ENCODE measurements at places on chromosomes 11 and 22.

GRCh38 chr11:13152264-13152663 is 125.3 kb upstream of the BMAL1 start:
- DNase-seq, result no peak

GRCh38 chr11:932435-932834 is 6.8 kb downstream of the AP2A2 start:
- no peak for DNase-seq

DNA sequence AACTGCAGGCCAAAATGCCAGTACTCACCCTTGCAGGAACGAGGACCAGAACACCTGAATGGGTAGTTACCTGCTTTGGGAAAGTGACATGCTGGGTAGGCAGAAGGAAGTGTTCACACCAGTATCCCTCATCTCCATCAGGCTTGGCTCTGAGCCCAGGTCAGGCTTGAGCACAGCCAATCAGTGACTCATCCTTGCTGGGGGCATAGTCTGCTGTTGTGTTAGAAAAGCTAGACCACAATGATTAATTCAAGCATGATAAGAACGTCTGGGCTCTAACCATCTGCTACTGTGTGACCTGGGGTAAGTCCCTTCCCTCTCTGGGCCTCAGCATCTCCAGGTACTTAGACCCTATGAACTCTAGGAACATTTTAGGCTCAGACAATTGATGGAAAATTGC is 450.4 kb downstream of the MIAT start:
- peak; percentile 67 for DNase-seq

GRCh38 chr22:38826801-38827200 is 17.0 kb downstream of the NPTXR start:
- no peak for DNase-seq

DNA sequence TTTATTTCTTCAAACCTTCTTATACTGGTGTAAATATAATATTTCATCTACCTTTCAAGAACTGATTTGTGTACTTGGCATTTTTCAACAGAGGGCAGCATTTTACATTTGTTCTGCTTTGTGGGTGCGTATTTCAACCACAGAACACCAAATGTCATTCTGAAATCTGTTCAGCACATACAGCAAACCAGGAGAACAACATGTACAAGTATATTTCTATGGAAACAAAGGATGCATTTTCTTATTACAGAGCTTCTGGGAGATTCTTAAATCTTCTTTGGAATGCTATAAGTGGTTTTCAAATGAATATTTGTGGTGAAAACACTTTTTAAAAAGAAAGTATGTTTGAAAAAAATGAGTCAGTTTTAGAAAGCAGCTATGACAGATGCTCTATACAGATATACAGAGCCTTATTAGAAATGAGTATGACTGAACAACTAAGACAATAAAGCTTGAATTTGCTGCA is 946.0 kb downstream of the FAM181B start:
- no peak for DNase-seq

GRCh38 chr22:50319503-50319951 is 7.3 kb downstream of the DENND6B start:
- no peak for DNase-seq

DNA sequence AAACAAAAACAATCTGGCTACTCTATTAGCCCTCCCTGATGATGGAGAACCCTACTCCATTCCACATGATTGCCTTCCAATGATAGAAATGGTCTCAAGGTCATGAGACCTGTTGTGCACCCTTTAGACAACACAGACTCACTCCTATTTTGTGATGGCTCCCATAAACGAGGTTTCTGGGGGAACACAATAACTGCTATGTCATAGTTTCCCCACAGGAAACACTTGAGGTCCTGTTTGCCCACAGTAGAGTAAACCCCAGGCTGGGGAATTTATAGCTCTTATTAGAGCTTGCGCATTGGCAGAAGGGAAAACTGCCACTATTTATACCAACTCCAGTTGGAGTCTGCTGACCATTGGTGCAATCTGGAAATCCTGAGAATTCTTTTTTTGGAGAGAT is 28.7 kb downstream of the MIF start:
- no peak for DNase-seq

GRCh38 chr11:27095887-27096286 is 55.3 kb downstream of the BBOX1 start:
- DNase-seq, result no peak

GRCh38 chr11:93464927-93465540 is 78.2 kb downstream of the SMCO4 start:
- DNase-seq, result no peak

DNA sequence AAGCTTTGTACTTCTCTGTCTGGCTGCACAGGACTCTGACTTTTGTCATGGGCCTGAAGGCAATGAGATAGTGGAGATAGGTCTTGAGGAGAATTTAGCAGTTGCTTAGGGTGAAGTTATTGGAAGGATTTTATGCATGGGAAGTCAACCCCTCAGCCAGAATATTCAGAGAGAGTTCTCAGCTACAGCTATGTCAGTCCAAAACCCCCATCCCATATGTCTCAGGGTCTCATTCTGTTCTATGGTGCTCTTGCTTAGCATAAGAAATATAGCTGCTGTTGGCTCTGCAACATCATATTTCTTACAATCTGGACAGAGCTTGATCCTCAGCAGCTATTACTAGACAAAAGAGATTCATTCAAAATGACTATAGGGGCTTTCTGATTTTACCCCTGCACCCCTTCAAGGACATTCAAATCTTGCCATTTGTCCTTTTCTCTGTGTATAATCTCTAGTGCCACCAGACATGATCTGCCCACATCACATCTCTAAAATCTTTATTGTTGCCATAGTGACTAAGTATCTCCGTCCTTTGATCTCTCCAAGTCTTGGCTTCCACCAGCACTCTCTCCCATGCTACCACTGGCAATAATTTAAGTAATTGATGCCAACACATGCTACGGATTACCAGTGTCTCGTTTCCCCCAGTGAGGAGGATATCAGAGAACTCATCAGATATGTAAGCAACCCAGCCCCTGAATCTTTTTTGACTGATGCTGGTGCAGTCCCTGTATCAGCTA is 327.1 kb upstream of the ISX start:
- DNase-seq, result no peak

GRCh38 chr11:120945042-120945441 is 78.9 kb upstream of the TBCEL start:
- DNase-seq, result no peak

DNA sequence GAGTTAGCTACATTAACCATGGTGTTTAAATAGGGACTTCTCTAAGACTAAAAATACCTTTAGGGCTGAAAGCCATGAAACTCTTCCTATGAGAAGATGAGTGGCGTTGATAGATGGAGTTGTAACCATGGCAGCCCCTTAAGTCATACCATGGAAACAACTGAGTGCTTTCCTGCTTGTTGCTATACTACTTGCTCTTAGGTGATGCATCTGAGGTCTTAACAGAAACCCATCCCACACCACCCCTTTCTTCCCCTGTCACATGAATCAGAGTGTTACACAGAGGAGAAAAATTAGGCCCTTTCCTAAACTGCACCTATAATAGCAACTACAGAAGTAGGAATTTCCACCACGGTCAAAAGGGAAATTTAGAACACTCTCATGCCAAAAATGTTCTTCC is 64.3 kb upstream of the ZC3H12C start:
- no peak for DNase-seq

GRCh38 chr11:129291546-129291945 is 84.1 kb upstream of the BARX2 start:
- no peak for DNase-seq

- no peak for DNase-seq
Observed at GRCh38 chr11:61173456-61173855, 12.2 kb upstream of the VPS37C start.

DNA sequence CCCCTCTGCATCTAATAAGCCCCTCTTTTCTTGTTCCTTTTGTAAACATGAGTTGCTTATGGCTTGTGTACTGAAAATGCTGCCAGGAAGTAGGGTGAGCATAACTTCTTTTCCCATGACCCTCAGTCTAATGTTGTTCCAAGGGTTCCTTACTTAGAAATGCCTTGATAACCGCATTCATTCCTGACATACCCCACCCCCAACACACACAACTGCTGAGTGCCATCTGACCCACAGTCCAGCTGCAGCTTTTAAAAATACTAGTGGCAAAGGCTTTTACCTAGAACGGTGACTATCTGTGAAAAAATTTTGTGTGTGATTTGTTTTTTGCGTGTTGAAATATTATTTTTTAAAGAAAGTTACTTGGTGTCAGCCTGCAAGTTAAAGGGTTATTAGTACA is 52.6 kb downstream of the ARHGAP42 start:
- DNase-seq, result no peak

GRCh38 chr11:128759168-128759567 is 65.3 kb downstream of the FLI1 start:
- no peak for DNase-seq

DNA sequence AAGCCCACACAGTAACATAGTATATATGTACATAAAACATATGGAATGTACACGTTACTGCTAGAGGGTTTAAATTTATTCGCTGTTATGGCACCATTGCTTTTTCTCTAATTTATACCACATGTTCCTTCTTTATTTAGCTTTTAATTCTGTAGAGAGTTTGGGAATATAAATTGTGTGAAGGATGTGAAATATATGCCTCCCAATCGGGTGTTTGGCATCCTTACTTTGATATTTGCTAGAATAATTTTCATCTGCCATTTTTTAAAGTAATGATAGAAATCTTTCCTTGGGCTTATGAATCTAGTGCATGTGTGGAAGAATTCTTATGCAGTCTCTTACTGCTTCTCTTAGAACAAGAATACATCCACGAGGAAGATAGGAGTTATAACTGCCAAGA is 509.8 kb upstream of the RAG2 start:
- no peak for DNase-seq

GRCh38 chr11:26331911-26332571 is at the start of gene ANO3:
TSS of gene ANO3 (plus strand) at chr11:26332130. CDS start at chr11:26332276, 146 bp downstream.
- DNase-seq, result peak; percentile 54

GRCh38 chr11:117431436-117431835 is 103.8 kb downstream of the CEP164 start:
- no peak for DNase-seq

DNA sequence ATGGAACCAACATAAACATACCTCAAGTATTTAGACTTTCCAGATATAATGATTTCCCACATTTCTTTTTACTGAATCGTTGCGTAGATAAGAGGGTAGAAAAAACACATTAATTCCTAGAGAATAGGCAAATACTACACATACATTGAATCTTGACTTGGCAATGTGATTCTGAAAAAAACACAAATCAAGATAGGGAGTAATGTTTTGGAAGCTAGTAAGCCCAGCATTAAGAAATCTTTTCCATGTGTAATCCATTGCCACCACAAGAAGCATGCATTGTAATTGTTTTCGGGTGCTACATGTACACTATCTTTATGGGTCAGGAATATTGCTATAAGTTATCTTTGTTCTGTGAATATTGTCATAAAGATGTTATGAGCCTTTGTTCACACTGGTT is 269.8 kb upstream of the PDGFD start:
- no peak for DNase-seq

GRCh38 chr11:117809236-117810055 is 12.4 kb upstream of the DSCAML1 start:
- no peak for DNase-seq

GRCh38 chr22:20312396-20313191 is 7.3 kb downstream of the DGCR6L start:
- DNase-seq, result no peak

DNA sequence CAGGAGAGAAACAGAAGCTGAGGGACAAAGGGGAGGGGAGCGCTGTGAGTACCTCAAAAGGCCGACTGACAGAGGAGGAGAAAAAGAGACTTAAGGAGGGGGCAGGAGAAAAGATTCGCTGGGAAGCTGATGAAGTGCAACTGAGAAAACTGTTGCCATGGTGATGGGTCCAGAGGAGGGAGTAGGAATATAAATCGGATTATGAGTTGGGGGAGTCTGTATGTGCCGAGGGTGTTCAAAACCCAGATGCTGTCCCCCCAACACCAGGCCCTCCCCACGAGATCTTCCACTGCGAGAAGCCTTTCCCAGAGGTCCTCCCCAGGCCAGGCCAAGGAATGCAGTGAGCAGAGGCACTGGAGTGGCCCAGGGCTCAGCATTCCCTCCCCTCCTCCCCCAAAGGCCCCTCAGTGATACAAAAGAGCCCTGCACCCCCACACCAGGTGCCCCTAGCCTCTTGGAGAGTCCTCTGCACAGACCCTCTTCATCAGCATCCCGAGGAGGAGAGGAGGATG is 13.7 kb upstream of the BCL9L start:
- no peak for DNase-seq

DNA sequence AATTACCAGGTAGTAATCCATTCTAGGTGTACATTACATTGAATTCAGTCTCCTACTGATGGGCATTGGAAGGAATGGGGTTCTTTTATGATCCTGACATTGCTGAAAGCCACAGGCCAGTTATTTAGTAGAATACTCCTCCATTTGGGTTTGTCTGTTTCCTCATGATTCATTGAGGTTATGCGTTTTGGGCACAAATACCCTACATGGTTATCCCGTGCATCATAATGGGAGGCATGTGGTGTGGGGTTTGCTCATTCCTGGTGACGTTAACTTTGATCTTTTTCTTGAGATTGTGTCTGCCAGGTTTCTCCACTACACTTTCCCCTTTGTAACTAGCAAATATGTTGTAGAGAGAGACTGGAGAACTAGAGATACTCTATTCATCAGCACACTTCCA is 5.5 kb downstream of the FOLR3 start:
- DNase-seq, result peak; percentile 75

DNA sequence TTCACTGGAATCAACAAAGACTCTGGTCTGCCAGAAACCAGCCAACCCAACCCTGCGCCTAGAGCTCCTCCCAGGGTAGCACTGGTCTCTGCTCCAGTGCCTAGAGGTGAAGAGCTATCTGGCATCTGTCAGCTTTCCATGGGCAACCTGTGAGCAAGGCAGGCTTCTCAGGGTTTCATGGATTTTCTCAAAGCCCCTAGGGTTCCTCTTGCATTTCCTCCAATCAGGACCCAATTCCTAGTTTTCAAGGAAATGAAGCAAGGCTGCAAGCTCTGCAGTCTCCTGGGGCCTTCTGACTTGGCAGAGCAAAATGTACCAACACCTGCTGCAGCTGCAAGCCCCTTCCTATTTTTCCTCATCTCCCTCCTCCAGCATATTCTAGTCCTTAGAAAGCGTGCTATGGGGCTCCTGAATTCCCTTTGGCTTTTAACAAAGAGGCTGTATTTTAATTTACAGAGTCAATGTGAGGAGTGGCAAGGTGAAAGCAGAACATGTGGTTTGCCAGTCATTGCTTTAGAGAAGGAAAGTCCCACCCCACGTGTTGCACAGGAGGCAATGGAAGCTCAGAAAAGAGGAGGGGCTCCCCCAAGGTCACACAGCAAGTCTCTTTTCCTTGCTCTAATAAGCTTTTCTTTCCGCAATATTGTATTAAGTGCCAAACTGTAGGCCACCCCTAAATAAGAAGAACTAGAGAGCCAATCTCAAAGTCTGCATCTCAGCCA is 33.0 kb upstream of the RIC3 start:
- DNase-seq, result no peak
